ENCODE measurements at places on chromosomes 11 and 22.

- no peak for DNase-seq
These were observed 665.4 kb downstream of the METTL15 start for GRCh38 chr11:28773606-28774005.

- DNase-seq: no peak
These were observed 458.3 kb downstream of the METTL15 start for GRCh38 chr11:28566339-28567089.

GRCh38 chr11:131993246-131993645 is 622.8 kb downstream of the NTM start:
- DNase-seq: no peak

GRCh38 chr11:108242422-108242821 is 19.6 kb downstream of the ATM start:
- DNase-seq: no peak

Measured in COR-L47 (cell line).